ENCODE measurements at places on chromosomes 3 and 15.

DNA sequence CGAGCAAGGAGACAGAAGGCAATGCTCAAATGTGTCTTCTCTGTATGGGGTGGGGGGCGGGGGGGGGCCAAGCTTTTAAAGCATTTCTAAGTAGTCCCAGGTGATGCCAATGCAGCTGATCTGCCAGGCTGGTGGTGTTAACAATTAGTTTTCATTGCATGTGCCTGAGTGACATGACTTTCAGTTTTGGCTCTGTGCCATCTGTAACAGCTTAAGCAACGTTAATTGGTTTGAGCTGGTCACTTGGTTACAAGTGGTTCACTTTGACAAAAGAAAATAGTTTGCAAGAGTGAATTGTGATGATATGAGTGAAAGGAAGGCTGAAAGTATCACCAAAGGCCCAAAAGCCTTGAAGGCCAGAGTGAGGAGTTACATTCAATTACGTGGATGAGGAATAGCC lies 26.4 kb upstream of the LRIG1 start:
- no peak for DNase-seq

GRCh38 chr3:23872330-23872729 lies 44.5 kb downstream of the NKIRAS1 start:
- DNase-seq = no peak

DNA sequence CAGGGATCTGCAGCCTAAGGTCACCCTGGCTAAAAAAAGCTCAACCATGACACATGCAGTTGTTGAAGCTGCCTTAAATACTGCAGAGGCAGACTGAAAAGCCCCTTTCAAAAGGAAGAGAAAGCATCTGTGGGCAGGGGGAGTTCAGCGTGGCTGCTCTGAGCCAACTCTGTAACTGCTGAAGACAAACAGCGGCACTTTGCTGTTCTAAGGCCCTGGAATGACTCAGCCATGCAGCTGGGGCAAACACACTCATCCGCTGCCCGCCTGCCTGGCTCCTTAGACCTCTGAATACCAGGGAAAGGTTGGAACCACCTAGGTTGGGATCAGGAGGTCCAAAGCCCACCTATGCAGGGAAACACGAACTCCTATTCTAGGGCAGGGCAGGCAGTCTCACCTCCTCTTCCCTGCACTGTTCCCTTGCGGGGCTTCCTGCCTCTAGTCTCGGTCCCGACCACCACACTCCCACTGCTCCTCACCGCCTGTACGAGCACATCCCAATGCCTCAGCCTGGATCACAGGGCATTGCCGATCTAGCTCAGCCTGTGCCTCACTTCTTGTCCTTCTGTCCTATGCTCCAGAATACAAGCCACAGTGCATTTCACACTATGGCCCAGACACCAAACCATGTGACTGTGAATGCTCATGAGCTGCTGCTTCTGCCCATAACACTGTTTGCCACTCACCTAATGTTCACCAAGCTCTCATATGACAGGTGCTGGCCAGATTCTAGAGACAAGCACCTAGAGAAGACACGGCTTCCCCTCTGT lies 6.6 kb upstream of the MUSTN1 start:
- DNase-seq = no peak

- no peak for DNase-seq
Measured at GRCh38 chr3:131608741-131609140, 106.0 kb upstream of the MRPL3 start.

- DNase-seq = no peak
Measured at GRCh38 chr3:118480101-118480860, 554.4 kb downstream of the IGSF11 start.

- no peak for DNase-seq
Measured at GRCh38 chr3:60304112-60304511, 947.1 kb downstream of the FHIT start.

GRCh38 chr3:127961124-127961523 lies 46.1 kb downstream of the KBTBD12 start:
- no peak for DNase-seq

DNA sequence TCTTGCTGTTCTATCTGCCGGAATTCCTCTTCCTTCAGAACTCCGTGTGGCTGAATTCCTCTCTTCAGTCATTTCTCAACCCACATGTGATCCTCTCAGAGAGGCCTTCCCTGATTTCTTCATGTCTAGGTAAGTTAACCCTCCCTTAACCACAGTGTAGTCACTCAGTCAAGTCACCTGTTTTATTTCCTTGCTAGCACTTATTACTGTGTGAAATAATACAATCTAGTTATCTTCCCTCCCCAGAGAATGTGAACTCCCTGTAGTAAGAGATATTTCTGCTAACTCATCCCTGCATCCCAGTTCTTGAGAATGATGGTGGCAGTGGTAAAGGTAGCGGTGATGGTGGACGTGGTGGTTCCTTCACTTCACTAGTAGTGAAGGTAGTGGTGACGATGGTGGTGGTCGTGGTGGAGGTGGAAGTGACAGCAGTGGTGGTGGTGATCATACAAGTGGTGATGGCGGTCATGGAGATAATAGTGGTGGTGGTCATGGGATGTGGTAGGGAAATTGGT lies 33.3 kb downstream of the COL6A5 start:
- DNase-seq = no peak

- peak; percentile 79 for DNase-seq
Measured at GRCh38 chr15:70113304-70113700, 15.6 kb upstream of the TLE3 start.

GRCh38 chr3:64595253-64595694 lies 92.5 kb downstream of the ADAMTS9 start:
- DNase-seq = peak; percentile 87

GRCh38 chr15:66921319-66921915 lies 144.0 kb upstream of the SMAD3 start:
- peak; percentile 63 for DNase-seq

GRCh38 chr3:182238126-182238525 lies 526.4 kb downstream of the SOX2 start:
- DNase-seq = peak; percentile 65

DNA sequence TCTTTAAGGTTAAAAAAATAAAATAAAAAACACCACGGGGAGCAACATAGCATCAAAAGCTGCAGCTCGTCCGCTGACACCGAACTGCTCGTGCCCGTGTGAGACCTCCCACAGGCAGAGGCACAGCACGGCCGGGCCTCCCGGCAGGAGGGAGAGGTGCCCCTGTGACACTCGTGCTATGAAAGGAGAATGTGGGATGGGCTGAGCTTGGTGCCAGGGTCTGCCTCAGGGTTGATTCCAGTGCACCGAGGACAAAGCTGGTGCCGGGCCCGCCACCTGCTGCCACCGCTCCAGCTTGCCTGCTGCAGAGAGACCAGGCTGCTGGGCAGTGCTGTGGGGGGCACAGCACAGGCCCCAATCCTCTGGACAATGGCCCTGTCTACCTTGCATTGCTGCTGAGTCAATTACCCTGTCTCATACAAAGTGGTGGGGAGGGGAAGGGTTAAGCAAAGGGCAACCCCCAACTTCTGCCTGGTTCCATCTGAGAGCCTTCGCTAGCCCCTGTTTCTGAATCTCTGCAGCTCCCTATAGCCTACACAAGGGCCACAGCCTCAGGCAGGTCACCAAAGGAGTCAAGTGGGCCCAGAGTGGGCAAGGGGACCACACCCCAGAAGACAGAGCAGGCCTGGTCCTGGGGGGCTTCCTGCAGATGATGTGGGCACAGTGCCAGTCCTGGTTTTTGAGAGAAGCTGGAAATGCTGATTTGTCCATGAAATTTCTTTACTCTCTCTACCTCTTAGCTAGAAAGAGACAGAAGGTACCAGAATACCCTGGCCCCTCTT lies 74.0 kb upstream of the SNRPA1 start:
- DNase-seq = no peak

DNA sequence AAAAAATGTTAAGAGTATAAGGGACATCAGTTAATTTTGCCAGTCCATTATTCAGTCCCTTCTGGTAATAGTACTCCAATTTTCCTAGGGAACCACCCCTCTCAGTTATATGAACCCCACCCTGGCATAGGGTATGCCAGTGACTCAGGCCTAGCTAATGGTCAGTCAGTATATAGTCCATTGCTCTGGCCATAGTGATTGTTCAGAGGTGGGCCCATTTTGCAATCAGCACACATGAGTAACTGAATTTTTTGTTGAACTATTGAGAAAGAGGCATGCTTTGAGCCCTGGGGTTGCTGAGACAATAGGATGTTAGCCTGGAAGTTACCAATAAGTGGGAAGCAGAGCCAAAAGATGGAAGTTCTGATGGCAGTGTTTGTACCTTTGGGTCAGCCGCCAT lies 4.1 kb downstream of the LRCH3 start:
- DNase-seq = no peak

DNA sequence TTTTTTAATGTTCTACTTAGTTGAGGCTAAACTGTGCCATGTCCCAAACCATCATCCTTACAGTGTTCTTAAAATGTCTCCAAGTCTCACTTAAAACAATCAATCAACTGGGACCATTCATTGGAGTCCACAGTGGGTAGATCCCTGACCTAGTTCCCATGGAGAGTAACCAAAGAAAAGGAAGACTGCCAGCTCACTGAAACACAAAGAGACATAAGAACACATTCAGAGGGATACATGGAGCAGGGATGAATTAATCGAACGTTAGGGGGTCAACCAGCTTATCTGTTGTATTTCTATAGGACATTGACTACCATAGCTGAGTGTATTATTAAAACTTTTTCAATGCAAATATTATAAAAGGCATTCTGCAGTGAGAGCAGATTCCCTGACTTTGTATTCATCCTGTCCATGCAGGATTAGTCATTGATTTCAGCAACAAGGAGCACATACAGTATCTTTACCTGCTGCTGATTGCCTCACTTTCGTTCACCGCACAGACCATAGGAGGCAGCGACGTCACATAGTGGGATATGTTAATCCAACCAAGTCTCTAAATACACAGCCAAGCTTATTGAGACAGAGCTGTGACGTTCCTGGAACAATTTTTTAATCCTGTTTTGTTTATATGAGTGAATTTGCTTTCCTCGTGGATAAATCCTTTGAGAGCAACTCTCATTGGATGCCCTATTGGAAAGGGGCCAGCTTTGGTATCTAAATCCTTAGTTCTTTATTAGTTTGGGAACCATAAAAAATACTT lies 364.9 kb upstream of the RBMS3 start:
- peak; percentile 61 for DNase-seq

GRCh38 chr3:11185564-11186317 lies 31.4 kb downstream of the HRH1 start:
- peak; percentile 92 for DNase-seq

DNA sequence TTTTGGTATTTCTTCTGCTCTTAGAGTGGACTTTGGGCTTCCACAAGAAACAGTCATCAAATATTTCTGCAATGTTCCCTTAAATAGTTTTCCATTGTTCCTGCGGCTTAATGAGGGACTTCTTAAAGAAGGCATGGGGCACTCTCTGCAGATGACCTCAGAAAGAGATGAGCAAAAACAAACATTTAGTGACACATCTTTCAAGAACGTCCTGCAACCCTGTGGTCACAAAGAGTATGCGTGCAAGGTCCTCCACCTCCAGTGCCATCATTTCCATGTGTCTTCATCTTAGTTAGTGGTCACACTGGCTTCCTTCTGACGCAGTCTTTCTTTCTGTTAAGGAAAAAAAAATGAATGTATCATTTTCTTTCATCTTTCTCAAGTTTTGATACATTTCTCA lies 56.2 kb downstream of the GREM1 start:
- DNase-seq = no peak

DNA sequence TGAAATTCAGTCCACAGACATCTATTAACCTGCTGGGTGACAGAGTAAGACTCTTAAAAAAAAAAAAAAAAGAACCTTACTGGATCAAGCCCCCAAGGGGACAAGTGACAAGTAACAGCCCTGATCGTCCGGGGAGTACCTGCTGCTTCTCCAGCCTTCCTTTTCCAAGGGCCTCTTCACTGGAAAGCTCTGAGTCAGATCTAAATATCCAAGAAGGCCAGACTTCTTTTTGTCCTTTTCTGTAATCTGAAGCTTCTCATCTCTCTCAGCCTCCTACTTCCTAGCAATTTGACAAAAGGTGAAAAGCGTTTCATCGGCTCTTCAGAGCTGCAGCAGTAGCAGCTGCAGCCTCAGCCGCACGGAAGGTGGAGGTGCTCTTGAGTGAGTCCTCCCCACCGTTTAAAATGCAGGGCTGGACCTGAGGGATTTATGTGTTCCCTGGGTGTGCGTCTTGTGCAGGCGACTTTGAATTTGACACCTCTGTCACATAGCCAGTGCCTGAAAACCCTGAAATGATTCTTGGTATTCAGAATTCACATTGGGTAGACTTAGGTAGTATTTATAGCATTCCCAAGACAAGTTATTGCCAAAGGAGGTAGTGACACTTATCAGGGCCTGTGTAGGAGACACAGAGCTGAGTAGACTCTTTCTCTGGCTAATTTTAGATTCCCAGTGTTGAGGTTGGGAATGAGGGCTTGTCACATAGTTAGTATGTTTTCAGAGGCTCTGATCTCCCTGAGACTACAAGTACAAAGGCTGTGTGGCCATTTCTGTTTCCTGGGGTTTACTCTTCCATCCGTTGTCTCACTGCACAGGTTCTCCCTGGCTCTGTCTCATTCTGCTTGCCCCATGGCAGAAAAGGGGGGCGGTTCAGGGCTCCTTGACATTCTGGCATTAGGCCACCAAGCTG lies 291.2 kb upstream of the C2CD4B start:
- peak; percentile 37 for DNase-seq

DNA sequence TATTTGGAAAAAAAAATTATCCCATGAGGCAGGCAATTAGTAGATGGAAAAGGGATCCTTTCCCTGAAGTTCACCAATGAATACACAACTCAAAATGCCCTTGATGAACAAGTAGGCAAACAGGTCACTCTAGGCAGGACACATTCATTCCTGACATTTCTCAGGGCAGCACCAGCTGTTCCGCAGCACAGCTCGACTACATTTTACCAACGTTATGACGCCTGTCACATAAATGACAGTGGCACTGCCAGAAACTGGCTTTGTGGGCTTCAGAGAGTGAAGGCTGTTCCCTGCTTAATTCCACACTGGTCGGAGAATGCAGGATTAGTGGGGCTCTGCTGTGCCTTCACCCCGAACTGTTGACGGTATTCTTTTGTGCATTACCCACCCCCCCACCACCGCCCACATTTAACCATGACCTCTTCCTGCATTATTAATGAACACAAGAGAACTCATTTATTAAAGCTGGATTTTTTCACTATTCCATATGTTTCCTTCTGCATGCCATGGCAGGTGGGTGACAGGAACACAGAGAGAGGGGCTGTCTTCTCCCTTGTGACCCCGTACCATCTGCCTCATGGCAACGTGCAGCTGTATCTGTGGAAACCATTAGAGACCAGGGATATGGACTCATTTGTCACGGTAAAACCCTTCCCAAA lies 197.6 kb downstream of the PDZRN3 start:
- DNase-seq = no peak

GRCh38 chr3:108552267-108553159 lies 36.7 kb downstream of the CIP2A start:
- no peak for DNase-seq

- no peak for DNase-seq
Measured at GRCh38 chr3:136790786-136791185, 28.1 kb upstream of the SLC35G2 start.

DNA sequence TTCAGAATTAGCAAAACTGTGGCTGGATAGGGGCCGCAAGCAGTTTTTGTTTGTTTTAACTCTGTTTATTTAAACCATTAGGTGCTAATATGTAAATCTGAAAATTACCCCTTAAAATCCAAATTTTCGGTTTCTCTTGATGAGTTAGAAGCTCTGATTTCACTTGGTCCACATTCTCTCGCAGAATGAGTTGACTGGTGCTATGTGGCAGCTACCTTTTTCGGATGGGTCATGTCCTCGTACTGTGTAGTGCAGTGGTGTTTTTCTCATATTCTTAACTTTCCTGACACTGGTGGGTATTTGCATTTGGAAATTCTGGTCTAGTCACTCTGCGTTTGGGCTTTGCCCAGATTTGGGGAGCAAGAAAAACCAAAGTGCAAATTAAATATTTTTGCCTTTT lies 87.1 kb downstream of the DIPK2A start:
- no peak for DNase-seq
